ENCODE measurements at places on chromosomes 11 and 22.
A peak's percentile ranks its signal among the peaks of the same experiment; 100 is the strongest.

- no peak for DNase-seq
These were observed 20.8 kb downstream of the RELT start for GRCh38 chr11:73396985-73397384.

DNA sequence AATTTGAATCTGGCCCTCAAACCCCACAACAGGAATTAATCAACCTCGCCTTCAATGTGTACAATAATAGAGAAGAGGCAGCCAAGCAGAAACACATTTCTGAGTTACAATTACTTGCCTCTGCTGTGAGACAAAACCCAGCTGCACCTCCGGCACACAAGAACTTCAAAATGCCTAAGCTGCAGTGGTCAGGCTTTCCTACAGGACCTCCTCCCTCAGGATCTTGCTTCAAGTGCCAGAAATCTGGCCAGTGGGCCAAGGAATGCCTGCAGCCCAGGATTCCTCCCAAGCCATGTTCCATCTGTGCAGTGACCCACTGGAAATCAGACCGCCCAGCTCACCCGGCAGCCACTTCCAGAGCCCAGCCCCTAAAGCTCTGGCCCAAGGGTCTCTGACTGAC is 3.4 kb upstream of the NDUFC2 start:
- no peak for DNase-seq

DNA sequence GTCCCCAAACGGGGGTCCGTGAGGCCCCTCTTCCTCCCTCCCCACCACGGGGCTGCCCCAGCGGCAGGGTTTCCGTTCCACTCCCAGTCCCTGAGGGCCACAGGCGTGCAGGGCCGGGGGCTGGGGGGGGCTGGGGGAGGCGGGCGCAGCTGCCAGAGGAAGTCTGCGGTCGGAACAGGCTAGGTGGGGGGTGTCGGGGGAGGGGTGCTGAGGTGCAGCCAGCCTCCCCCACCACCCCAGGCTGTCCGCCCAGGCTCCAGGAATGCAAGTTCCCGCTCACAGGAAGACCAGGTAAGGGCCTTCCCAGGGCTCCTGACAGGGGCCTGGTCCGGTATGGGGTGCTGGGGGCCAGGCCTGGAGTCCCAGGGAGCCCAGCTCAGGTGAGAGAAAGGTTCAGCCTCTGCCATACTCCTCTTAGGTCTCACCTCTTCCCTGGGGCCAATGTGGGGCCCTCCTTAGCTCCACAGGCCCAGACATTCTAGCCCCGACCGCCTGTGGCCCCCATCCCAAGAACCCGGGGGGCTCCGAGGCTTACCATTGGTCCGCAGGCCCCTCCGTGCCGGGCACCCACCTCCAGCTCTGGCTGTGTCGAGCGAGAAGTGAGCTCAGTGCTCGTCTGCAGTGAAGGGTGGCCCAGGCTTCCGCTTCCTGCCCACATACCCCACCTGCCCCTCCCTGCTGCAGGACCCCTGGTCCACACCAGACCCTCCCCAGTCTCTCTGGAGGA is at the start of gene PTPRCAP:
PTPRCAP (minus strand) TSS at position 601 of the 727 bp plus-strand sequence; CDS start at position 538, 63 bp downstream.
- DNase-seq = no peak

- DNase-seq = no peak
These were observed 492.9 kb upstream of the KIRREL3 start for GRCh38 chr11:127493330-127494022.

- peak; percentile 39 for DNase-seq
These were observed 4.7 kb upstream of the JAM3 start for GRCh38 chr11:134063991-134064747.

DNA sequence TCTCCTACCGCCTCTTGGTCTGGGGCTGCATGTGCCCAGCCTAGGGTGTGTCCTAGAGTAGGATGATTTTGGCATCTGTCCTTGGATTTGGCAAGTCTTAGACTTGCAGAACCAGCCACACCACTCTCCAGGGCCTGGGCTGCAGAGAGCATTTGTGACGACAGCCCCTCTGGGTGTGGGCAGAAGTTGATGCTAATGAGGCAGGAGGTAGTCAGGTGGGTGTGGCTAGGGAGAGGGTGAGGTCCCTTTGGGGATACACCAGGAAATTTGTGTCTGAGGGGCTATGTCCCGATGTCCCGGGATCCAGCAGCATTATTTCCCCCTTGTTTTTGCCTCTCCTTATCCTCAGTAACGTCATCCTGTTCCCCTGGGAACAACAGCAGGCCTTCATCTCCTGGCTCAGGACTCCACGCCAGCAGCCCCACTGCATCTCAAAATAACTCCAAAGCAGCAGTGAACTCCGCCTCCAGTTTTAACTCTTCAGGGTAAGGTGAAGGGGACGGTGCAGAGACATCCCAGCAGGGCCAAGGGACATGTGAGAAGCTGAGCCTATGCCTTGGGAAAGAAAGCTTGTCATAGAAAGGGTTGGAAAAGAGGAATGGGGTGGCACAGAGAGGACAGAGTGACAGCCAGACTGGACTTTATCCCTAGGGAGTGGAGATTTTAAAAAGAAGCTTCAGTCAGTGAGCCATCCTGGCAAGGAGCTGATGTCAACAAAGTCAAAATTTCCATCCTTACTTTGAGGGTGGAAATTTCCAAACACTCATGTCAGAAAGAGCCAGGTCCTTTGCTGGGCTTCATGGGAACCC is 8.0 kb upstream of the TLCD5 start:
- no peak for DNase-seq

Data from NCI-H1436 treated with DMSO at 0.1 percent for 48 hours (cell line).